AG08396 (cell line): ENCODE measurements at places on chromosomes 5 and 9.

GRCh38 chr9:120538339-120538738 lies 41.6 kb downstream of the CDK5RAP2 start:
- no peak for DNase-seq

GRCh38 chr9:99057665-99058625 lies 47.0 kb upstream of the TGFBR1 start:
- peak; percentile 36 for DNase-seq

DNA sequence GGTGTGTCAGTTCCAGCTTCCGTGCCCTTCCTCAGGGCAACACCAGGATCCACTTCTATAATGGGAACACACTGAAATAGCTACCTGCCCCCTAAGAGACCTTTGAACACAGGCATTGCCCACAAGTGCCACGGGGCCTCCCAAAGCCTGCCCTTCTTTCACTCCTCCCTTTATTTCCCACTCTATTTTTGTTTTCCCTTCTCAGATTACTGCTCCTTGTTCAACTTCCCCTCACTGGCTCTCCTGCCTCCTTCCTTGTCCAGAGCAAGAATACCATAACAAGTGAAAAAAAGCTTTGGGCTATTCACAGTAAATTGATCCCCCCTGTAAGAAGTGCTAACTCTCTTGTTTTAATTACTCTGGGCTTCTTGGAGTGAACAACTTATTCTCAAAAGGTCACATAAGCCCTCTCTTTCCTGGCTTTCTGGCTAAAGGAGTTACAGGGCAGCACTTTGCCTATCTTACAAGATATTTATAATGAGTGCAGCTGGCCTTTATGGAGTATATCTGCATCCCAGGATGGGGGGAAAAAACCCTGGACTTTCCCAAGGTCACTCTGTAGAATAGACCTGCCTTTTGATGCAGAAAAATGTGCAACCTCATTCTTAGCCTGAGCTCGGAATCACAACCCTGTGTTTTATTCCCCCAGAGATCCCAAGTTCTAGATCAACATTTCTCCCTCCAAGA lies 11.3 kb downstream of the CTXN3 start:
- DNase-seq, result no peak

- no peak for DNase-seq
Measured at GRCh38 chr5:82418608-82418950, 140.4 kb upstream of the RPS23 start.

GRCh38 chr9:33676746-33677505 lies 118.4 kb upstream of the PRSS3 start:
- peak; percentile 10 for DNase-seq

DNA sequence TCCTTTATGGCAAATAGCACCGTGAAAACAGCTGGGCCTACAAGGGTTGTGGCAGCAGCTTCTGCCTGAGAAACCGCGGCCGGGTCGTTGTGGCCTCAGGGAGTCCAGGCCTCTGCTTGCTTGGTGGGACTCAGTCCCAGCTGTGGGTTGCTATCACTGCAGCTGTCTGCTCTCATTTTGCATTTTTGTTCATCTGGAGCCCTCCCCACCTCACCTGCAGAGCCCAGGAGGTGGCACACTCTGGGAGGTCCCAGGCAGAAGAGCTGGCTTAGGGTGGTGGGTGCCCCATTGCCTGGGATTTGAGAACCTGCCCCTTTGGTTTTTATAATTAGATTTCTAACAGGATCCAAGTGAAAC lies 138.4 kb downstream of the GADD45G start:
- DNase-seq, result no peak

- no peak for DNase-seq
Measured at GRCh38 chr5:74241751-74242140, 398.8 kb downstream of the ENC1 start.

DNA sequence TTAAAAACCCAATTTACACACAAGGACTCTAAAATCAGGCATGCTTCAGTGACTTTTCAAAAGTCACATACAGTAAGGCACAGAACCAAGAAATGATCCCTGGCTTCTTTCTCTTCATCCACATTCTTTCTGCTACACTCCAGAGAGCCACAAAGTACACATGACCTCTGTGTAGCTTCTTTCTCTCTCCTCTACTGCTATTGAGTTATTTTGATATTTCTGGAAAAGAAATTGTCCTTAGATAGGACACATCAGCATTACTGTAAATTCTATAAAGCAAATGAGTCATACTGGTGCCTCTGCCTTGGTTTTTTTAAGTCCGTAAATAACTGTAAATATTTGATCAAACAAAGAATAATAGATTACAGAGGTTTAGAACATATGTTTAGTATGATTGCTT lies 96.3 kb downstream of the KIAA0825 start:
- no peak for DNase-seq
